ENCODE measurements at places on chromosomes 1 and 21. TPM values are rescaled to one million over a fixed set of nuclear protein-coding genes. Genes with fewer than 3 reads are reported as not detected.

DNA sequence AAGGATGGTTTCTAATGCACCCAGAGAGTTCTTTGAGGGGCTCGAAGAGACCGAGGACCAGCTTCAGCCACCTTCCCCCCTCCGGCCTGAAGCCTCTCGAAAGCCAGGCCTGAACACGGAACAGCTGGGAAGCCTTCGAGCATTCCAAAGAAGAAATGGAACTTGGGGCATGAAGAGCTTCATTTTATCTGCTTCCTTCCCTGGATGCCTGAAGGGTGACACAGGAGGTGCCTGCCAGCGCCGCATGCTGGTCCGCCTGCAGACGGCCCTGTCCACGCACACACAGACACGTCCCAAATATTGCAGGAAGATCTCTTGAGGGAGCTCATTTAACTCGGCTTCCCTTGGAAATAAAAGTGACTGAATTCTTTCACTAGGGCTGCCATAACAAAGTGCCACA, 73.7 kb downstream of the TOMM20 start:
- no peak for DNase-seq

GRCh38 chr1:201348211-201348566, 29.3 kb downstream of the TNNT2 start:
- peak; percentile 17 for DNase-seq

DNA sequence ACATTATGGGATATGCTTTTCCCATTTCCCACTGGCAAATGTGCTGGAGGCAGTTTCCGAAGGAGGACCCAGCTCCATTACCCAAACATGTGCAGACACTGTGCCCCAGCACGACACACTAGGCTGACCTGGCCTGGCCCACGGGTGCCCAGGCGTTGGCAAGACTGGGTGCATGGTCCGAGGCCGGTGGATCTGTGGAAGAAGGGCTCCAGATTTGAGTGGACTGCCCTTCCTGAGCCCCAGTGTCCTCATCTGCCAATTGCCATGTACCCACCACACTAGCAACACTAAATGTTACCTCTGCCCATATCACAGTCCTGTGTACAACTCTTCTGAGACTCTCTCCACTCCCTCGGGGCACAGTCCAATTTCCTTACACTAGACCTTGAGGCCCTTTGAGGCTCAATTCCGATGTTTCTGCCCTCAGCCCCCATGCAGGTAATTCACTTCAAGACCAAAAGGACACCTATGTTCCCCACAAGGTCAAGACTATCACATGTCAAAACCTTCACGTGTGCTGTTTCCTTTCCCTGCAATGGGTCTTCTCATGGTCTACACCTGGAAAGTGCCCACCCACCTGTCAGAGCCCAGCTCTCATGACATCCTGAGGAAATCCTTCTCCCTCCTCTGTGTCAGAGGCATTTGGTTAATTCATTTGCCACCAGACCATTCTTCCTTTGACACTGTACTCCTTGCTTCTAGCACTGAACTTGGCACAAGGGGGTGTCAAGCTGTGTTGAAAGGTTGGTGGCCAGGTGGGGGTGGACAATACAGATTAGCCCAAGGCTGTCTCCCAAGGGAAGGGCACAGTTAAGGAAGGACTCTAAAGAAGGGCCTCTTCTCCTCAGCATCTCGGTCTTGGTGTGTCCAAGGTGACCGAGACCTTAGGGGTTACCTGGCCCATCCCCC, 124.9 kb downstream of the DMRTB1 start:
- no peak for DNase-seq

- DNase-seq, result no peak
Measured at GRCh38 chr21:39845571-39846130, 21.6 kb upstream of the PCP4 start.

DNA sequence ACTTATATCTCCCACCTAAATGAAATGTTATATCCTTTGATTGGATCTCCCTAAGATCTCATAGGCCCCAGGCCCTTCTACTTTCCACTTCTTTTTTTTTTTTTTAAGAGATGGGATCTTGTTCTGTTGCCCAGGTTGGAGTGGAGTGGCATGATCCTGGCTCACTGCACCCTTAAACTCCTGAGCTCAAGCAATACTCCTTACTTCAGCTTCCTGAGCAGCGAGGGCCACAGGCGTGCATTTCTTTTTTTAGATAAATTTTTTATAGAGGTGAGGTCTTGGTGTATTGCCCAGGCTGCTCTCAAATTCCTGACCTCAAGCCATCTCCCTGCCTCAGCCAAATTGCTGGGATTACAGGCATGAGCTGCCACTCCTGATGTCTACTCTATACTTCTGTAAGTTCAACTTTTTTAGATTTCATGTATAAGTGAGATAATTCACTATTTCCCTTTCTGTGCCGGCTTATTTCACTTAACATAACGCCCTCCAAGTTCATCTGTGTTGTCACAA, 987.5 kb upstream of the NCAM2 start:
- no peak for DNase-seq

- no peak for DNase-seq
Measured at GRCh38 chr1:31570228-31570627, 6.1 kb upstream of the TINAGL1 start.

DNA sequence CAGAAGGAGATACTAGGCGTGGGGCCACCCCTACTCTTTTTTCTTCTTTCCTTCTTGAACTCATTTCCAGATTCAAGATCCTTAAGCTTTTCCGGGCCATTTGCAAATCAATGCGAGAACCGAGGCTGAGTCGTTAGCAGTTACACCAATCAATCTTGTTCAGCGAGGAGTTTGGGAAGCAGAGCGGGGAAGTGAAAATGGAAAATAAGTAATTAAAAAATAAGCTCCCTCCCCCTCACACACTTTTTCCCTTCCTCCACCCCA, 1.7 kb upstream of the NEGR1 start:
- DNase-seq, result no peak

GRCh38 chr1:169466259-169467230, 19.2 kb downstream of the SLC19A2 start:
- peak; percentile 59 for DNase-seq

- peak; percentile 37 for DNase-seq
Measured at GRCh38 chr1:46532498-46533178, 18.8 kb downstream of the KNCN start.

GRCh38 chr1:210394281-210394821, 65.6 kb downstream of the HHAT start:
- no peak for DNase-seq

- DNase-seq, result no peak
Measured at GRCh38 chr1:183092350-183092749, 69.1 kb downstream of the LAMC1 start.

- no peak for DNase-seq
Measured at GRCh38 chr1:159307346-159308020, 5.3 kb downstream of the FCER1A start.

The ATP1B1 gene
- 11.5 TPM for polyA plus RNA-seq

The S100A7A gene
- polyA plus RNA-seq, result not detected

The TTC24 gene
- polyA plus RNA-seq, result not detected

The TTC22 gene
- not detected for polyA plus RNA-seq

The FNDC7 gene
- not detected for polyA plus RNA-seq

The IL12RB2 gene
- polyA plus RNA-seq, result 0.05 TPM

The ANGPTL1 gene
- polyA plus RNA-seq, result 0.15 TPM

The GUCA2A gene
- polyA plus RNA-seq, result not detected

The LENEP gene
- not detected for polyA plus RNA-seq

The IFT25 gene
- 13.0 TPM for polyA plus RNA-seq

The CA14 gene
- not detected for polyA plus RNA-seq

The GNG4 gene
- polyA plus RNA-seq, result 0.10 TPM

Data from endothelial cell of umbilical vein (primary cell).